BE2C (cell line): ENCODE measurements at places on chromosomes 16 and 17.

DNA sequence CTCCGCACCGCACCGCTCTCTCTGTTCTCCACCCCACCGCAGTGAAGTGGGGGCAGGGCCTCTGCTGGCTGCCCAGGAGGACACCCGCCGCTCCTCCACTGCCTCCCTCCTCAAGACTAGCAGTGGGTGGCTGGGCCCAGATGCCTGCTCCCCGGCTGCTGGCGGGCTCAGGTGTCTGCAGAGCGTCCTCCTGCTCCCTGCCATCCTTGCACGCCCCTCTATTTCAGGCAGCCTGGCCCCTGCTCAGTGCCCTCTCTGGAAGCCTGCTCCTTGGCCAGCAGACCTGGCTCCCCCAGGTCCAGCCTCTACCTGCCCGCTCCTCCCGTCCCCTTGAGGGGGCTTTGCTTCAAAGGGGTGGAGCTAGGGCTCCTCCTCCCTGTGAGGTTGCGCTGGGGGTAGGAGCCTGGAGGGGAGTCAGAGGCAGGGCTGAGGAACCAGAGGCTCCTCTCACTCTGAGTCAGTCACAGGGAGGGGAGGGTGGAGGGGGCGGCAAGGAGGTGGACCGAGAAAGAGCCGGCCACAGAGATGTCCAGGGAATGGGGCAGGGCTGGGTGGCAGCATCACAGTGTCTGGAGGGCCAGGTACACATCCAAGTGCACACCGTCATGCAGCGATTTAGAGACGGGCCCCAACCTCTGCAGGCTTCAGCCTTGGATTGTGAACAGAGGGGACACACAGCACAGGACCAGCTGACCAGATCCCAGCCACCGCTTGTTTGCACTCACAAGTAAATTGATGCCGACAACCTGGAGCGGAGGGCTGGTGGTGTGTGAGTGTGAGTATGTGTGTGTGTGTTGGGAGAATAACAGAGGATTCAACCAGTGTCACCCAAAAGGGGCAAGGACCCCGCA, 9.8 kb upstream of the TMEM92 start:
- no peak for DNase-seq

- DNase-seq: no peak
Measured at GRCh38 chr17:29663155-29663554, 40.4 kb upstream of the CORO6 start.

DNA sequence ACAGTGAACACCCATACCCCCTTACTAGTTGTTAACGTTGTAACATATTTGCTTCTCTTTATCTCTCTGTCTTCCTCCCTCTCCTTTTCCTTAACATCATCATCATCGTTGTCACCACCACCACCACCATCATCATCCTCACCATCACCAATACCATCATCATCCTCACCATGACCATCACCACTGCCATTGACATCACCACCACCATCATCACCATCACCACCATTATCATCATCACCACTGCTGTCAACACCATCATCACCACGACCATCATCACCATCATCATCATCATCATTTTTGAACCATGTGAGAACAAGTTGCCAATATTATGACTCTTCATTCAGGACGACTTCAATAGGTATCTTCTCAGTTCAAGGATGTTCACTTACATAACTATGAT, 35.5 kb downstream of the SHISA6 start:
- DNase-seq: no peak

DNA sequence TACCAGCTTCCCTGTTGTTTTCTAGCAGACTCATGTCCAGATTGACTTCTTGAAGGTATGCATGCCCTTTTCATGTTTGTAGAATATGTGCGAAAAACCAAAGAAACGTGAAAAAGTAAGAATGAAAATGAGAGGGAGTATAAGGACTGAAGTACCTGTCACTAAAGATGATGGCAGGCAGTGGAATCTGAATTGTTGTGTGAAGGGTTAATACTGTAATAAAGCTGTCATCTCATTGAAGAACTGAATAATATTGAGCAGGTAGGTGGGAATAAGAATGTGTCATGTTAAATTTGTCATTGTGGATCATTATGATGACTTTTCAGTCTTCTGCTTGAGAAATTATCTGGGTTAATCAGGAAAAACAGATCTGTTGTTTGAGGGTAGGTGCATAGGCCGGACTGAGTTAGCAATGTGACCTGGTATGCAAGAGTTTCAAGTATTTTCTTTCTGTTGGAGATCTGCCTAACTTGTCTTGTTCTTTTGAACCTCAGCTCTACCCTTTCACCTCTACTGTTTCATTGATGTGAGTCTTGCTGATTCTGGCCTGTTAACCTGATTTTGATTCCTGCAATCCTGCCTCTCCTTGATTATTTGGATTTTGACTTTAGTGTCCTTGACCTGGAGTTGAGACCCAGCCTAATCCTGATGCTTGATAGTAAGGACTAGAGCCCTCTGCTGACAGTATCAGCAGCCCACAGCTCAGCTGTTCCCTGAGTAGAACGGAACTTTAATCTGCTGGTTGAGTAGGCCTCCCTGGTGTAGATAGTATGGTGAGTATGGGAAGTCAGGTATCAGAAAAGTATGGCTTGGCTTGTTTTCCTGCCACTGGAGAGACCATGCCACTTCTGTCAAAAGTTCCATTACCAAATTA, 64.6 kb downstream of the MAP2K4 start:
- no peak for DNase-seq

GRCh38 chr17:69796078-69796477, 278.9 kb upstream of the KCNJ16 start:
- DNase-seq: no peak

DNA sequence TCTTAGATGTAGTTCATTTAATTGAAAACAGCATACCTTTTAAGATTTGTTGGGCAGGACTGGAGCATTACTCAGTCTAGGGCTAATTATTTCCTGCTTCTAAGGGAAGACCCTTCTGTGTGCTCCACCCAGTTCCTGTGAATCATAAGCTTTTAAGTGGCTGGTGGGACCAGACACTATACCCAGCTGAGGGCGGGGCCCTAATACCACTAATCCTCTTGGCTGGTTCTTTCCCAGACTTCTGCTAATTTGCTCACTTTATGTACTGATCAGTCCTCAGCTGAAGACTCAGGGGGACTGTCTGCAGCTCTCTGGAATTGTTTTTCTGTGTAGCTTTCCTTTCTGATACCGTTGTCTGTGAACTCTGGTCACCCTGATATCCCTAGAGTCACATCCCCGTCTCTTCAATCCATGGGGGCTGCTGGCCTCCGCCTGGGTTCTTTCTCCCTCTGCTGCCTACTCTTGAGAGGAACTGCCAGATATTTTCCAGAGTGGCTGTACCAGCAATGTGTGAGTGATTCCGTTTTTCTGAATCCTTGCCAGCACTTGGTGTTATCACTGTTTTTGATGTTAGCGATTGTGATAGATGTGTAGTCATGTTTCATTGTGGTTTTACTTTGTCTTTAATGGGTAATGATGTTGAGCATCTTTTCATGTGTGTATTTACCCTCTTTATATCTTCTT, 35.1 kb downstream of the MFSD11 start:
- DNase-seq: peak; percentile 74

DNA sequence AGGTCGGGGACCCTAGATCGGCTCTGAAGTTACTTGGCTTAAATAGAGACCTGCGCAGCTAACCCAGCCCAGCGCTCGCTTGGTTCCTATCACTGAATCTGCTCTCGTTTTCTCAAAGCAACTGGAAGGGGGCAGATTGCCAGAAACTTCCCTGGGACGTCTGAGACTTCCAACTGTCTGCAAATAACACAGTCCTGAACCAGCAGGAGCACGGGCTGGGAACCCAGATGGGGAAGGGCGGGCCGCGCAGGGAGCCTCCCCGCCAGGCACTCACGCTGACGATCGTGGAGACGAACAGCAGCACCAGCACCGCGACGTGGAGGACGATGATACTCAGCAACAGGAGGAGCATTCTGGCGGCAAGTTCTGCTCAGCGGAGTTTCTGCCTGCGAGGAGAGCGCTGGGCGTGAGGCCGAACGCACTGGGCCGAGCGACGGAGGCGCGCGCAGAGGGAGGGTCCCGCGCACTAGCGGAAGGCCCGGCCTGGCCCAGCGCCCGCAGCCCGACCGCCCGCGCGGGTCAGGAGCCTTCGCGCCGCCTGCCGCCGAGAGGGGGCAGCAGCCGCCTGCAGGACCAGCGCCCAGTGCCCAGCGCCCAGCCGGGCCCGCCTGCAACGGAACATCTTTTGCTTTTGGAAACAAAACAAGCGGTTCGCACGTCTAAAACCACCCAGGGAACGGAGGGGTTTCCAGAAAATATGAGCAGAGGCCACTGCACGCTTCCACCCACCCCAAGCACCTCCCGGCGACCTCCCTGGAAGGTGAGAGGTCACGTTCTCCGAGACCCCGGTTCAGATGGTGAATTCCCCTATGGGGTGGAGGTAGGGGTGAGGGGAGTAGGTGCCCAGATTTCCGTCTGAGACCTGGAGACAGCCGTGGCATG, 4.5 kb downstream of the PMP22 start:
- DNase-seq: peak; percentile 85

DNA sequence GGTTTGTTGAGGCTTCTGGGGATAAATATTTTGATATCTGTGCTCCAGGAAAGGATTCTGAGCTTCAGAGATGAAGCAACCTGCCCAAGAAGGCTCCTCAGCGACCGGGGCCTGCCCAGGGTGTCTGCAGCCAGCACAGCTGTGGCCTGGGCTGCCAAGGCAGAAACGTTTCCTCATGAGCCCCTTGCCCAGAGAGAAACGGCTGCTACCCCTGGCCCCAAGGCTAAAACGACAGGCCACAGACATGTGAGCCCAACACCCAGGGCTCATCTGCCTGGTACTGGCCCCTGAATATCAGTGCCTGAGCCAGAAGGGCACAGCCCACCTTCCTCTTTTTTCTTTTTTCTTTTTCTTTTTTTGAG, 45.4 kb upstream of the RASD1 start:
- DNase-seq: no peak

DNA sequence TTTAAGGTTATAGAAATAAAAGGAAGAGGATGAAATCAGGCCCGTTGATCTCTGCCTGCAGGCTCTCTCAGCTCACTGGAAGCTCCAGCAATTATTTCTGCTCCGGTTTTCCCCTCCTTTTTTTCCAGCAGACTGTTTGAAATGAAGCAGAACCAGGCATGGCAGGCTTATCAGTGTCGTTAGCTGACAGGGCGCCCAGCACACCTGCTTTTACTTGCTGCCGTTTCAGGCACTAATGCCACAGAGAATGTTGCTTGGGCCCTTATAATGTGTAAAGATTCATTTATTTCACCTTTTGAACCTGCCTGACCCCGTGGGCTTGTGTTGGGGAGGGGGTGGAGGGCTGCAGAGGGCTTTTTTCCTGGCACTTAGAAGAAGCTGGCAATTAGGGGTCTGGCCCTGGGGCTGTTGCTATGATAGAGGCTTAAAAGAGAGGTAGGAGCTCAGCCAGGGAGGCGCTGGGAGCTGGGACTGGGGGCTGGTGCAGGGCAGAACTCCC, 108.1 kb downstream of the IRX3 start:
- DNase-seq: peak; percentile 93

- DNase-seq: no peak
Measured at GRCh38 chr17:75720656-75721462, at the start of gene ITGB4. TSS of gene ITGB4 (plus strand) at chr17:75721459. CDS start at chr17:75724704, 3,245 bp downstream.

- DNase-seq: peak; percentile 60
Measured at GRCh38 chr17:42428141-42428944, 5.3 kb upstream of the CAVIN1 start.

GRCh38 chr16:3481696-3482658, 13.3 kb downstream of the C16orf90 start:
- no peak for DNase-seq

GRCh38 chr16:86044881-86045590, 146.1 kb downstream of the IRF8 start:
- DNase-seq: no peak
